Neural cell (in vitro differentiated cells): ENCODE measurements at places on chromosomes 13 and 19. TPM values are rescaled to one million over a fixed set of nuclear protein-coding genes. Genes with fewer than 3 reads are reported as not detected.

TMEM272 gene
- 0.76 and 0.77 TPM in 2 replicates for polyA plus RNA-seq

MYBPC2 gene
- polyA plus RNA-seq: not detected in 2 replicates

WDR87 gene
- not detected in 2 replicates for polyA plus RNA-seq

LILRB3 gene
- not detected in 2 replicates for polyA plus RNA-seq

ZNF730 gene
- polyA plus RNA-seq: 16.7 and 21.3 TPM in 2 replicates
